Purkinje cell (primary cell): ENCODE measurements at places on chromosomes 3 and 15. TPM values are rescaled to one million over a fixed set of nuclear protein-coding genes. Genes with fewer than 3 reads are reported as not detected.

Gene ACOX2
- 1.3 and 2.4 TPM in 2 replicates for polyA plus RNA-seq

Gene SAMD7
- polyA plus RNA-seq, result not detected in 2 replicates

Gene WDR93
- 0.39 and 0.56 TPM in 2 replicates for polyA plus RNA-seq

Gene SLC9C1
- not detected in 2 replicates for polyA plus RNA-seq

Gene RARRES1
- polyA plus RNA-seq, result 0.71 and 2.4 TPM in 2 replicates

Gene IQCB1
- 17.8 and 19.2 TPM in 2 replicates for polyA plus RNA-seq

Gene GATM
- 20.2 and 23.8 TPM in 2 replicates for polyA plus RNA-seq

Gene ANKDD1A
- 6.2 and 13.6 TPM in 2 replicates for polyA plus RNA-seq
